ENCODE measurements at places on chromosomes 12 and 14.

- no peak for DNase-seq
Observed at GRCh38 chr14:85165094-85165493, 364.9 kb upstream of the FLRT2 start.

DNA sequence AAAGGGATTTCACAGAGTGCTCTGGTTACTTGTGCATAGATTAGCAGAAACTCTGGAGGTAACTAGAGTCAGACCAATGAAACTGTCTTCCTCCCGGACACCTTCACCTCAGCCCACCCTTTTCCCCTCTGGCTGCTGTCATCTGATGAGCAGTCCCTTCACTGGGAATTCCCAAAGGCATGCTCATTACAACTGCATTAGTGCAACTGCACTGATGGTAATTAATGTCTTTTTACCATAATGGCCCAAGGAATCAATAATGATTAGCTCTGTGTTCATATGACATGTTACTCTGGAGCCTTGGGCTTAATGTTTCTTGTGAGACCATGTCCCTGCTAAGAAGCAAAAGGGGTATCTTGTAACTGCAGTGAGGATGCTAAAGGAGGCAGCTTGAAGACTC, 304.5 kb downstream of the GRIN2B start:
- DNase-seq, result no peak

GRCh38 chr14:99325591-99325990, 53.6 kb upstream of the BCL11B start:
- DNase-seq, result no peak

- no peak for DNase-seq
Observed at GRCh38 chr14:105468621-105469241, 5.9 kb upstream of the CRIP2 start.

GRCh38 chr14:79044894-79045624, 874.9 kb downstream of the NRXN3 start:
- DNase-seq, result peak; percentile 21

GRCh38 chr14:34711169-34711568, 3.2 kb downstream of the CFL2 start:
- peak; percentile 93 for DNase-seq

- DNase-seq, result no peak
Observed at GRCh38 chr12:49882248-49882850, 21.4 kb downstream of the FAIM2 start.

GRCh38 chr14:95431199-95432143, 85.0 kb downstream of the SYNE3 start:
- DNase-seq, result no peak

DNA sequence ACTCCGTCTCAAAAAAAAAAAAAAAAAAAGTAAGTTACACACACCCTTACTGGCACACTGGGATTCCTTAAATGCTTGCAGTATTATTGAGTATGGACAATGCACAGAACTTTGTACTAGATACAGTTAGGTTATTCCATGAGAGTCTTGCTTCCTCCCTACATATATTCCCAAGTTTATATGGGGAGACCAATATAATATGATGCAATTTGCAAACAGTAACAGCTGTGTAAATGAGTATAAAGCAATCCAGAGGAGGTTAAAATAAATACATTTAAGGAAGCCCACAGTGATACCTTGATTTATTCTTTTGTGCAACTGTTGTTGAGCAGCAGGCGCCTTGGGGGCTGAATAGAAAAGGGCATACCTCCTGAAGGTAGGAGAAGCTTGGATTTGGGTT, 26.6 kb downstream of the RASSF3 start:
- no peak for DNase-seq

DNA sequence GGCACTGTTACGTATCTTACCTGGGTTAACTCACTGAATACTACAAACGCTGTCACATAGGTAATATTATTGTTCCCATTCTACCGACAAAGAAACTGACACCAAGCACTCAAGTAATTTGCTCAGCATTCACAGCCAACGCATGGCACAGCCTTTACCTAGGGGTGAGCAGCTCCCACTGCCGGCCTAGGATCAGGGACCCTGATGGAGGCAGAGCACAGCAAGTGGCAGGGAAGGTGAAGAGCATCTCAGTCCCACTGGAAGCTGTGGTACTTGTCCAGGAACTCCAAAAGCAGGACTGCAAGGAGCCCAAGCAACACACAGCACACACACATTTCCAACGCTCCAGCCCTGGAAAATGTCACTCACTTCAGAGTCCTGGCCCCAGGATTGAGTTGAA, 111.8 kb upstream of the CDKN3 start:
- DNase-seq, result no peak

DNA sequence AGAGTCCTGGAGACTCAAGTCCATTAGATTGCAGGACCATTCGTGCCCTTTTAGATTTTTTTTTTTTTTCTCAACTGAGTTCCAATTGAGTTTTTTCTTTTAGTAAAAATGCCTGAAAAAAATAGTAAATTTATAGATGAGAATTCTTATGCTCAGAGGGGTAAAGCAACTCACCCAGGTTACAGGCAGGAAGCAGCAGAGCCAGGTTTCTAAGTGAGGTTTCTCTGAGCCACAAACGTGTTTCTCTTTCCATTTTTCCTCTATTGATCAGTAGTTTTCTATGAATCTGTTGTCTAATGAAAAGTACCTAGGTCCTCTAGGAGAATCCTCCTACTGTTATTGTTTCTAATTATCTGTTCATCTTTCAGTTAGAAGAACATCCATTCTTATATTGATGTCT, 66.4 kb upstream of the C12orf71 start:
- DNase-seq, result no peak

DNA sequence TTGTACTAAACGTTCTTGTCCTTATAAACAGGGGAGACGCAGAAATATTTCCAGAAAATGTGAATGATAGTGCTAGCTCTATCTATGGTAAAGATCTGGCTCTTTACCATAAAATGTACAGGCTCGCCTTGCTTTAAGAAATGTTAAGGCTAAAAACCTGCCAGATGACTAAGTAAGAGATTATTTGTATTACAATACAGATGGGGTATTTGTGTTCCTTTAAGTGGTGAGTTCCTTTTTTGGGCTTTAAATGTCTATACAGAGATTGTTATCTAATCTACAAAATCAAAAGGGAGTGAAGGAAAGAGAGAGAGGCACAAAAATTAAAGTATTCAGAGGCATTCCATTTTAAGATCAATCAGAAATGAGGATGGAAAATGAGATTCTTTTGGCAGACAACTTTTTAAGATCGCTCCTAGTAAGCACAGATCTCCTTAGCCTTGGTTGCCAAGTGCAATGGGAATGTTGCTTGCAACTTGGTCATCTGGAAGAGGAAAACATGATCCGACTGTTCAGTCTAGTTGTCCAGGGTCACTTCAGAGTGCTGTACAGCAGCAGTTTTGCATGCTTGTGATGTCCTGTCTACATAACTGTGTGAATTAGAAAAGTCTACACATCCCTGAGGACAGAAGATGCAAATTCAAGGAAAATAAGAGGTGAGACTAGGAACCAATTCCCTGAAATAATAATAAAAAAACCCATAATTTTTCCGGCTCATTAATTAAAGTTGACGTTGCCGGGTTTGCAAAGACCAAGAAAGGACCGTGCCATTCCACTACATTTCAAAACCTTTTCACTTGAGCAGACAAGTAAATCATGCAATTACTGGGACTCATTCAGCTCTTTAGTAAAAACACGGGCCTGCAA, 380.8 kb downstream of the EGLN3 start:
- no peak for DNase-seq

DNA sequence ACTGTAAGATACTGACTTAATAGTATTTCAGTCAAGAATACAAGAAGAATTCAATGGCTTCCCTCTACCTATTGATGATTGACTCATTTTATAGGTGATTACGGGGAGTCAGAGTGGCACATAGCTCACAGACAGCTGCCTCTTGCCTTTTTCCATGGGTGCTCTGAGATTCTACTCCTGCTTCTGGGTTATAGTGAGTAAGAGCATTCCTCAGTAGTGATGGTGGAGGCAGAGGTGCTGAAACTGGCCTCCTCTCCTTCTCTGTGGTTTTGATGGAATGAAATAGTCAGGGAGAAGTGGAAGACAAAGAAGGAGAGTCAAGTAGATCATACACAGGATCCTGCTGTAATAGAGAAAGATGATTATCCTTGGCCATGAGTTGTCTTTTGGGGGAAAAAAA, 438.2 kb upstream of the FAR2 start:
- DNase-seq, result peak; percentile 79

- no peak for DNase-seq
Observed at GRCh38 chr12:115374480-115375185, 690.7 kb upstream of the TBX3 start.

- no peak for DNase-seq
Observed at GRCh38 chr14:104117341-104118005, 20.9 kb upstream of the KIF26A start.

DNA sequence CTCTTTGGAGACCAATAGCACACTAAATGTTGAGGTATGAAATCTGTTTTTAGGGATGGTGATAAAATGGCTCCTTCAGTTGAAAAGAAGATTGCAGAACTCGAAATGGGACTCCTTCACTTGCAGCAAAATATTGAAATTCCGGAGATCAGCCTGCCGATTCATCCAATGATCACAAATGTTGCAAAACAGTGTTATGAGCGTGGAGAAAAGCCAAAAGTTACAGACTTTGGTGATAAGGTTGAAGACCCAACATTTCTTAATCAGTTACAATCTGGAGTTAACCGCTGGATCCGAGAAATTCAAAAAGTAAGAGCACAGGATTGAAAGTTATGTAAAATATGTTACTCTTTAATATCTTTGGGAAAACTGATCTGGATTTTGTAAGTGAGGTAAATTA, 15.3 kb downstream of the DYNC1H1 start:
- DNase-seq, result no peak

GRCh38 chr12:120687578-120688289, 785 bp downstream of the MLEC start:
- DNase-seq, result no peak

DNA sequence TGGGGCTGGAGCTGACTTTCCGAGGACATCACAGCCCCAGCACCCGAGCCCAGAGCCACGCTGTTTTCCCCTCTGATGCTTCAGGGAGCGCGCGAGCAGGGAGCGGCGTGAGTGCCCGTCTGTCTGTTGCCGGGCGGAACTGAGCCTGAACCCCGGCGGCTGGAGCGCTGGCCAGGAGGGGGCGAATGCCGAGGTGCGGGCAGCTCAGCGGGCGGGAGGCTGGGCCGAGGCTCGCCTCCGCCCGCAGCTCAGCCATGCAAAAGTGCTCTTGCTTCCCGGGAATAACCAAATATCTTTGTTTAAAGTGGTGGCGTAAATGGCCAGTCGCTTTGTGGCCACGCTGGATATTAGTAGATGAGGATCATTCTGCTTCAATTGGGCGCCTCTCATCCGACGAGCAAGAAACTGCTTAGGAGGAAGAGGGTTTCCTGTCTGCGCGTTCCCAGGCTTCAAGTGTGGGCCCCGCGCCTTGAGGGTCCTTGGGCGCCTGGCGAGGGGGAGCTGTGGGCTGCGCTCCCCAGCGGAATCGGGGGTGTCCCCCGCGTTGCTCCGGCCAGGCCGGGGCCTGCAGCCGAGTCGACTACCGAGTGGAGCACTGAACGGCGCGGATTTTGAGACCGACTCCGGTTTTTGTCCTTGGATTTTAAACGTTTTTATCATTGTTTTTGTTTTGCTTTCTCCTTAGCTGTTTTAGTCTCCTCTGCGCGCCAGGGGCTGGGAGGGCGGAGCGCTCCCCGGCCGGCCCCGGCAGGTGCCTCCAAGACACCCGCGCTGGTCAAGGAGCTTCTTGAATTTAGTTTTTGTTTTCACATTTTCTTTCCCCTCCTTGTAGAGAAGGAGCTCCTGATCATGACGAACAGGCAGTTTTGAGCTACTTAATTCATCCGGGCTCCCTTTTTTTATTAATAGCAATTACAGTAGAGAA, 831 bp upstream of the NKX2-1 start:
- DNase-seq, result no peak

DNA sequence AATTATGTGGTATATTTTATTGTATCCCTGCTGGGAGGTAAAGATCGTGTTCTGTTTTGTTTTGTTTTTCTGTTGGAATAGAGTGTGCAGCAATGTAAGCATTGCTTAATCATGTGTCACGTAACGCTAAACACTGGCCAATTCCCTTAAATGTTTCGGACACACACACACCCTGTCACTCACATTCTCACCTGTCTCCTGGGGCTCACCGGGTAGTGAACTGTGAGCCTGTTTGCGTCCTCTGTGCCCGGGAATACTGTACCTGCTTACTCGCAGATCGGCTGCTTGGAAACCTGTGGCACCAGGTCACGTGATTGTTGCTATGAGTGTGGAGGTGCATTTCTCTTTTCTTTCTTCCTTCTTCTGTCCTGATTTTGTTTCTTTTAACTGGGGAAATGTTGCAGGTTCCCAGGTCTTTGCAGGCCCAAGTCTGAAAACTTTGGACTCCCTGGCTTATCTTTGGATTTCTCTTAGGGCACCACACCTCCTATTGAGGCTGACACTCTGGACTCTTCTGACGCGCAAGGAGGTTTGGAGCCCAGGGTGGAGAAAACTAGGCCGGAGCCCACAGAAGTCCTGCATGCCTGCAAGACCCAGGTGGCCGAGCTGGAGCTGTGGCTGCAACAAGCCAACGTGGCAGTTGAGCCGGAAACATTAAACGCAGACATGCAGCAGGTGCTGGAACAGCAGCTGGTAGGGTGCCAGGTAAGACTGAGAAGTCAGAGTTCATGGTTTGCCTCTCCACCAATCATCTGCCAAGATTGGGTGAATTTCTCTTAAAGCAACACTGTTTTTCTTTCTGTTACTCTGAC, 181.1 kb downstream of the ESR2 start:
- no peak for DNase-seq

DNA sequence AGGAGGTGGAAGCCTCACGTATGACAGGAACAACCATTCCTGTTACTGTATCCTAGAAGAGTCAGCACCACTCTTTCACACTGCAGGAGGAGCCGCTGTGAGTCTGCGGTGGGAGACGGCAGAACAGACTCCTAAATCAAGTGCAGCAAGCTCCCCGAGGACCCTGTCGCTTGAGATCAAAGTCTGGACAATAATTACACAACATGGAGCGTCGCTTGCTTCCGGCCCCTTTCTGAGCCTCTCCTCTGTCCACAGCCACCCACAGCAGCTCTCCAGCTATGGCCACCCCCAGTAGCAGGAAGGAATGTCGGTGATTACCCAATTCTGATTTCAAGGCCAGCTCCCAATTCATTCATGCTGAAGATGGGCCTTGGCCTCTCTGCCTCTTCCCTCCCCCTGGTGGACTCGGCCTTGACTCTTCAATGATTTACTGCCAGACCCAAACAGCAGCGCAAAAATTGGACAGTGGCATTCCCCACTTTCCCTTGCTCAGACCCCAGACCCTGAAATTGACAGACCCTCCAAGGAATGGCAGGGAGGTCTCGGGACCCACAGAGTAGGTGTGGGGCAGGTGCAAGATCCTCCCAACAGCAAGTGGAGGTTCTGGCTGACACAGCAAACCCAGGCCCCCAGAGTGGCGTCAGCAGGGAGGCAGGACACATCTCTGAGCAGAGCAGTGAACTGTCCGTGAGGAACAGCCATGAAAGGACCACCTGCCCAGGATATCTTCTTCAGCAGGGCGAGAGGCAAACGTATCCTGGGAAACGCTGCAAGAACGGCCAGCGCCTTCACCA, 272.7 kb upstream of the DIO3 start:
- no peak for DNase-seq

DNA sequence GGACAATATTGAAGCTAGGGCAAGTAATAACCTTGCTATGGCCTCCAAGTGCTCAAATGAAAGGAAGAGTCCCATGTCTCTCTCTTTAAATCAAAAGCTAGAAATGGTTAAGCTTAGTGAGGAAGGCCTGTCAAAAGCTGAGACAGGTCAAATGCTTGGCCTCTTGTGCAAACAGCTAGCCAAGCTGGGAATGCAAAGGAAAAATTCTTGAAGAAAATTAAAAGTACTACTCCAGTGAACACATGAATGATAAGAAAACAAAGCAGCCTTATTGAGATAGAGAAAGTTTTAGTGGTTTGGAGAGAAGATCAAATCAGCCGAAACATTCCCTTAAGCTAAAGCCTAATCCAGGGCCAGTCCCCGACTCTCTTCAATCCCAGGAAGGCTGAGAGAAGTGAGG, 84.1 kb upstream of the PLEKHA5 start:
- DNase-seq, result no peak

GRCh38 chr12:82835217-82835616, 148.5 kb downstream of the TMTC2 start:
- DNase-seq, result no peak
